Natural killer cell treated with Interleukin-12 subunit alpha and Interleukin-12 subunit beta and Interleukin-15 and Interleukin-18, amount 100 ng/mL, for 72 hours (primary cell): ENCODE measurements at places on chromosomes 7 and 10. TPM values are rescaled to one million over a fixed set of nuclear protein-coding genes. Genes with fewer than 3 reads are reported as not detected.

- DNase-seq = no peak
- H3K36me3 ChIP-seq = no peaks in the 10 kb centered on the region
- no peak overlapping the region for H3K27ac ChIP-seq
- peaks cover 11% of the 10 kb centered on the region for H3K27me3 ChIP-seq
Measured at GRCh38 chr7:94012746-94013145, 8.6 kb upstream of the BET1 start.

GRCh38 chr7:103538964-103539709, 93.1 kb upstream of the SLC26A5 start:
- no peaks in the 10 kb centered on the region for H3K4me1 ChIP-seq
- no peaks in the 10 kb centered on the region for H3K36me3 ChIP-seq
- DNase-seq = no peak

DNA sequence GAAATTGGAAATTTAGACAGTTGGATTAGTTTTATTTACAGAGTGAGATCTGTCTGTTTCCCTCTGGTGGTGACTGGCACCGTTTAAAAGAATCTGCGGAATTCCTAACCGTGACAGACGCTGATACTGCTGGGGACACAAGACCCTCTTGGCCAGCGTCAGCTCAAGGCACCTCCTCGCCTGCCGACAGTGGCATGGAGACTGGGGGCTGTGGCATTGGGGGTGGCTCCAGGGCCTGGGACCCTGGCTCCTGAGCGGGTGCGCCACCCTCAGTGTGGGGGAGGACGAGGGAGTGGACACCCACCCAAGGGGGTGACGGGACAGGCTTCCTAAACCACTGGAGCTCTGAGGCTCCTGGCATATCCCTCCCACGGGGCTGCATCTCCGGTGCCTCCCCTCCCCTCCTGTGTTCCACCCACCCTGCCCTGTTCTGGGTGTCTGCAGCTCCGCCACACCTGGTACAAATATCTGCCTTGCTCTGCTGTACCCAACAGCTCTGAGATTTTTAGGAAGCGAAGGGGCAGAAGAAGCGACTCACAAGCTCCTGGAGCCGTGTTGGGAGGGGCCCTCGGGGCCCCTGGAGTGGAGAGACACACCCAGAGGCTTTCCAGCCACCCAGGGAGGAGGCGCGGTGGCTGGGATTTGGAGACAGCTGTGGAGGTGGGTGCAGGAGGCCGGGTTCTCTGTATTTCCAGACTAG, 178.7 kb downstream of the DNAJB6 start:
- no peak for DNase-seq
- H3K27me3 ChIP-seq = peaks cover 8% of the 10 kb centered on the region
- no peak overlapping the region for H3K27ac ChIP-seq
- H3K4me1 ChIP-seq = no peaks in the 10 kb centered on the region

DNA sequence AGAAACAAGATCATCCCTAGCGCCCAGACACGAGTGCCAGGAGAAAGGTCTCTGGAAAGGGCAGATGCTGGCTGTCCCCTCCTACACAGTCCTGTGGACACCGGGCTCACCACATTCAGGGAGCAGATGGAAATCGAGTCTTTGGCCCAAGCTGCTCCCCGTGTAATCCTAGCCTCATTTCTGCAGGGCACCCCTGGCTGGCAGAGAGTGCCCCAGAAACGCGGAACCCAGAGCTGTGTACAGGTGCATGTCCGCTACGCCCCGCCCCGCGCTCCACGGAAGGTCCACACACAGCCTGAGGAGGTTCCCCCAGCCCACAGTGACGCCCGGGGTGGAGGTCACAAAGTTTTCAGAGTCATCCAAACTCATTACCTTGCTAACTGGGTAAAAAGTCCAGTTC, 202.8 kb downstream of the MAD1L1 start:
- H3K27me3 ChIP-seq = peaks cover 27% of the 10 kb centered on the region
- peaks cover 40% of the 10 kb centered on the region for H3K36me3 ChIP-seq
- DNase-seq = peak; percentile 12
- peaks cover 35% of the 10 kb centered on the region for H3K4me1 ChIP-seq

- DNase-seq = no peak
- H3K36me3 ChIP-seq = no peaks in the 10 kb centered on the region
- H3K27ac ChIP-seq = no peak overlapping the region
- H3K27me3 ChIP-seq = peaks cover 23% of the 10 kb centered on the region
- H3K4me3 ChIP-seq = no peak overlapping the region
- no peaks in the 10 kb centered on the region for H3K4me1 ChIP-seq
Measured at GRCh38 chr10:104835422-104835821, 194.3 kb downstream of the SORCS3 start.

DNA sequence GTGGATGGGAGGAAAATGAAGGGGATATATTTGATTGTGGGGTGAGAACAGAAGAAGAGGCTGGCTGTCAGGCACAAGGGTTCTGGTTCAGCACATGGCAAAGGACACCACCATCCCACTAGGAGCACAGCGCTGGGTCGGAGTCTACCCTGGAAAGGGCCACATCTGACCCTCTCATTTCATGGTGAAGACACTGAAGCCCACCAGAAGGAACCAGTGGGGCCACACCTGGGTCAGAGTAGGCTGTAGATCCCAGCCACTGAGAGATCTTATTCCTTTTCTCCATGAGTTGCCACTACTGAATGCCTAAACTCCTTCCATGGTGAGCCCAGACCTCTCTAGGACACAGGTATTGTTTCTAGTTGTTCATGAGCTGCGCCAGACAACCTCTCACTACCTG, 25.8 kb downstream of the SFTPD start:
- H3K4me1 ChIP-seq = peaks cover 8% of the 10 kb centered on the region
- DNase-seq = no peak
- H3K27me3 ChIP-seq = peaks cover 5% of the 10 kb centered on the region
- H3K4me3 ChIP-seq = no peak overlapping the region

The PILRA gene
- total RNA-seq = 6.8 TPM

DNA sequence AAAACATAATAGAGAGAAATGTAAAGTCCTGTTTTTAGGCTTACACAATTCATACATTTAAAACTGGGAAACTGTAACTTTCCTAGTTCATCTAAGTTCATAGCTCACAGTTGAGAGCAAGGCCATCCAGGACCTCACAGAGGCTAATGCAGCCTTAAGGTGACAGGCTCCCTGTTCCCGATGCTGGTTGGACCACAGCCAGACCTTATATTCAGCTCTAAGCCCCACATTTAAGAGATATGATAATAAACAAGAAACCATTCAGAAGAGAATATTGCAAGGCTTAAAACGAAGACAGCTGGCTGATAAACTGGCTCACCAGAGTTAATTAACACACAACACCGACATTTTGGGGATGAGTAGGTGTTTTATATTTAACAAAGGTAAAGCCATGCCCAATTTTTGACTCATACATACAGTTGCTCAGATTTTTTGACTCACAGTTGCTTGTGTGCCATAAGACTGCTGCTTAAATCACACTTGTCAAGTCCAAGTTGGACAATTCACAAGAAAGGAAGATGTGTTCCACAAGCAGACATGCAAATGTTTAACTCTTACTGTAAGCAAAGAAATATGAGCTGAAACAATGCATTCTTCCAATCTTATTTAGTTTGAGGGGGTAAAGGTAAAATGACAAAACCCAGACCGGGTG, 41.1 kb upstream of the TMEM213 start:
- H3K36me3 ChIP-seq = no peaks in the 10 kb centered on the region
- H3K4me3 ChIP-seq = no peak overlapping the region
- H3K27ac ChIP-seq = no peak overlapping the region
- no peak for DNase-seq
- H3K27me3 ChIP-seq = no peaks in the 10 kb centered on the region

DNA sequence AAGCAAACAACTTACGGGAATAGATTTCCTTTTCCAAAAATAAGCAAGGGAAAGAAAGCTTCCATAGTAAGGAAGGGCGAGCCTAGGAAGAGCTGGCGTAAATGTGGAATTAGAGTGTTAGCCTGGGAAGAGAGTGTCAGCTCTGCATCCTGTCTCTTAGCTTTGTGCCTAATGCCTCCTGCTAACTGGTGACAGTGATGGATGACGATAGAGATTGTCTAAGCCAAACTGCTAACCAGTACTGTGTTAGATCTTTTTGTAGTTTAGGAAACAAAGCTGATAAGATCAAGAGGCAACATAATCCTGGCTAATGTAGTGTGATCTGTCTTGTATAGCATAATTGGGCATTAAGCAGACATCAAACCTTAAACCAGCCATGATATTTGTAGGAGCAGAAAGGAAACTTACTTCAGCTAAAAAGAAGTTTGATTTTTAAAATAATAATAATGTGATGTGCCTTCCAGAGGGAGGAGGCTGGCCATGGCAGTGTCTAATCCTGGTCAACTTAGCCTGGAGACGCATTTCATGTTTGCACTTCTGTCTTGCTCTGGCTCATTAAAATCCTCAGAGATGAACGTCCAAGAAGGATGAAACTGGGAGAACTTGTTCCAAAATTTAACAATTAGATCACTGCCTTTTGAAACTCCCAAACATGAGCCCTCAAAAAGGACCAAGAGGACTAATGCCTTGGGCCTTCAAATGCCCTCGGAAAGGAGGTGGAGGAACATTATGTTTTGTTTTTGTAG, 85.1 kb downstream of the FAM204A start:
- DNase-seq = no peak
- H3K36me3 ChIP-seq = no peaks in the 10 kb centered on the region
- no peak overlapping the region for H3K4me3 ChIP-seq
- H3K4me1 ChIP-seq = no peaks in the 10 kb centered on the region
- H3K27me3 ChIP-seq = peaks cover 30% of the 10 kb centered on the region

DNA sequence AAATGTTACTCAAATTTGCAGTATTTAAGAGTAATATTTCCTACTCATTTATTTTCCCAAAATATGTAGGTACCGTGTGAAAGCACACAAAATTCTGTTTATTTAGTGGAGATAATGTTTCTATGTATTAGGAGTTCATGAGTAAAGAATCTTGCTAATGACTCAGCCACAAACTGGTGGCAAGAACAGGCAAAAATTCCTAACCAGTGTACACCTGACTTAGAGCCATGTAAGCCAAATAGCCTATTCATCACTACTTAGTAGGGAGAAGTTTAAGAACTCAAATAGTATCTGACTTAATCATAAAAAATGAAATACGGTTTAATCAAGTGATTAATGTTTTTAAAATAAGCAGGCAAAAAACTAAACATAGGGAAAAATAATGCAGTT, 169.0 kb downstream of the SRPK2 start:
- no peaks in the 10 kb centered on the region for H3K27me3 ChIP-seq
- no peak overlapping the region for H3K4me3 ChIP-seq
- no peaks in the 10 kb centered on the region for H3K36me3 ChIP-seq
- H3K4me1 ChIP-seq = peaks cover 50% of the 10 kb centered on the region
- H3K27ac ChIP-seq = no peak overlapping the region
- DNase-seq = no peak

- H3K27me3 ChIP-seq = peaks cover 25% of the 10 kb centered on the region
- no peak overlapping the region for H3K4me3 ChIP-seq
- DNase-seq = no peak
- H3K27ac ChIP-seq = no peak overlapping the region
Measured at GRCh38 chr7:8229927-8230326, 32.0 kb downstream of the ICA1 start.

GRCh38 chr10:12500381-12501303, 151.3 kb downstream of the CAMK1D start:
- peaks cover 34% of the 10 kb centered on the region for H3K4me1 ChIP-seq
- H3K4me3 ChIP-seq = no peak overlapping the region
- no peaks in the 10 kb centered on the region for H3K36me3 ChIP-seq
- no peak overlapping the region for H3K27ac ChIP-seq

DNA sequence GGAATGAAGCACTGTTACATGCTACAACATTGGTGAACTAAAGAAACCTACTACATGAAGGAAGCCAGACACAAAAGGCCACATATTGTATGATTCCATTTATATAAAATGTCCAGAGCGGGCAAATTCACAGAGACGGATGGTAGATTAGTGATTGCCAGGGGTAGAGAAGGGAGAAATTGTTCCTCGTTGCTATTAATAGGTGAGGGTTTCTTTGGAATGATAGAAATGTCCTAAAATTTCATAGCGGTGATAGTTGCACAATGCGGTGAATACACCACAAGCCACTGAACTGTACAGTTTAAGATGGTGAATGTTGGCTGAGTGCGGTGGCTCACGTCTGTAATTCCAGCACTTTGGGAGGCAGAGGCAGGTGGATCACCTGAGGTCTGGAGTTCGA, 29.0 kb downstream of the DENND2A start:
- no peak overlapping the region for H3K4me3 ChIP-seq
- no peak overlapping the region for H3K27ac ChIP-seq
- H3K4me1 ChIP-seq = no peaks in the 10 kb centered on the region
- H3K36me3 ChIP-seq = no peaks in the 10 kb centered on the region
- H3K27me3 ChIP-seq = peaks cover 7% of the 10 kb centered on the region

The ARF5 gene
- total RNA-seq = 106 TPM

GRCh38 chr10:112307358-112308124, 24.3 kb downstream of the TECTB start:
- no peaks in the 10 kb centered on the region for H3K36me3 ChIP-seq
- H3K4me3 ChIP-seq = no peak overlapping the region
- peaks cover 39% of the 10 kb centered on the region for H3K27me3 ChIP-seq
- no peak overlapping the region for H3K27ac ChIP-seq
- H3K4me1 ChIP-seq = no peaks in the 10 kb centered on the region
- DNase-seq = no peak

The PAPOLB gene
- 0.10 TPM for total RNA-seq

The PDLIM1 gene
- total RNA-seq = 6.8 TPM

- H3K27me3 ChIP-seq = no peaks in the 10 kb centered on the region
- no peak overlapping the region for H3K27ac ChIP-seq
- no peaks in the 10 kb centered on the region for H3K4me1 ChIP-seq
- no peak for DNase-seq
- no peak overlapping the region for H3K4me3 ChIP-seq
- H3K36me3 ChIP-seq = no peaks in the 10 kb centered on the region
Measured at GRCh38 chr7:90532231-90532929, 62.9 kb downstream of the PTTG1IP2 start.

GRCh38 chr7:122770686-122771335, 68.1 kb upstream of the RNF148 start:
- no peak overlapping the region for H3K4me3 ChIP-seq
- H3K4me1 ChIP-seq = no peaks in the 10 kb centered on the region
- H3K27me3 ChIP-seq = no peaks in the 10 kb centered on the region
- H3K27ac ChIP-seq = no peak overlapping the region

DNA sequence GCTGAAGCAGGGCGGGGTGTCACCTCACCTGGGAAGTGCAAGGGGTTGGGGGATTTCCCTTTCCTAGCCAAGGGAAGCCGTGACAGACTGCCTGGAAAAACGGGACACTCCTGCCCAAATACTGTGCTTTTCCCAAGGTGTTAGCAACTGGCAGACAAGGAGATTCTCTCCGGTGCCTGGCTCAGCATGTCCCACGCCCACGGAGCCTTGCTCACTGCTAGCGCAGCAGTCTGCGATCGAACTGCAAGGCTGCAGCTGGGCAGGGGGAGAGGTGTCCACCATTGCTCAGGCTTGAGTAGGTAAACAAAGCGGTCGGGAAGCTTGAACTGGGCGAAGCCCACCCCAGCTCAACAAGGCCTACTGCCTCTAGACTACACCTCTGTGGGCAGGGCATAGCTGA, 80.9 kb upstream of the DNAJB12 start:
- H3K27ac ChIP-seq = no peak overlapping the region
- no peak for DNase-seq
- H3K4me1 ChIP-seq = peaks cover 7% of the 10 kb centered on the region
- H3K4me3 ChIP-seq = no peak overlapping the region
- no peaks in the 10 kb centered on the region for H3K27me3 ChIP-seq

DNA sequence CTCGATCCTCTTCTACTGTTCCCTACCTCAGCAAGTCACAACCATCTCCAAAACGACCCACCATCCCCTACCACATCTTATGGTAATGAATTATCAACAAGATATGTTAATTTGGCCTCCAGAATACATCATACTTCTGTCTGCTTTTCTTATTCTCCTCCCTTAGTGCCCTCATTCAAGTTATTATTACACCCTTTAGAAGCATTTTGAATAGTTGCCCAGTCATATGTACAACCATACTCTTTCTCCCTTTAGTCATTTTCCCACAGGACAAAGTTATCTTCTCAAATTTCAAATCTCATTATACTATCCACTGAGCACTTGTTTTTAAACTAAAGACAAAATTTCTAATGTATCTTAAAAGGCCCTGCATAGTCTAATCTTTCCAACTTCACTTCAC, 71.0 kb downstream of the GNAT3 start:
- no peak for DNase-seq
- H3K27ac ChIP-seq = no peak overlapping the region
- H3K4me1 ChIP-seq = no peaks in the 10 kb centered on the region
- H3K36me3 ChIP-seq = no peaks in the 10 kb centered on the region
